ENCODE measurements at places on chromosomes 7 and 10.
A peak's percentile ranks its signal among the peaks of the same experiment; 100 is the strongest.

DNA sequence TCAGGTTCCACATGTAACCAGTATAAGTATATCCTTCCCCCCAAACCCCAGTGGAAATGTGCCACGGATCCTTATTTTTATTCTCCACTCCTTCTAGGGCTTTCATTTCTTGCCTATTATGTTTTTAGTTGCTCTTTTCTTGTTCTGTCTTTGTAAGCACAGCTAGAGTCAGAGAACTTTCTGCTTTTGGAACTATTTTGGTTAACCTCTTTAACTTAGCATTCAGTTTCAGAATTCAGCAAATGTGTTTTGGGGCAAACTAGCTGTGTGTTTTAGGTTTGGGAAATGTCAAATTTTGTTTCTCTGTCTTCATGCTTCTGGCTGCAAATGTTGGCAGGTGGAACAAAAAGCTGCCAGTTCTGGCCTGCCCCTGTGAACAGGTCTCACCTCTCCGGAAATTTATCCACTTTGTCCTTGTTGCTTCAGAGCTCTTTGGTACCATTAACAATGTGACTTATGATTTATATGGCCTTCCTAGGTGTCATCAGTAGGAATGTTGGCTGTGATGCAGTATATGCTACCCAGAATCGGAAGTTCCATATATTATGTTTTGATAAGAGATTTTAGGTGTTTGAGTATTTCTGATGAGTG lies 156.1 kb downstream of the ADK start:
- no peak for DNase-seq

DNA sequence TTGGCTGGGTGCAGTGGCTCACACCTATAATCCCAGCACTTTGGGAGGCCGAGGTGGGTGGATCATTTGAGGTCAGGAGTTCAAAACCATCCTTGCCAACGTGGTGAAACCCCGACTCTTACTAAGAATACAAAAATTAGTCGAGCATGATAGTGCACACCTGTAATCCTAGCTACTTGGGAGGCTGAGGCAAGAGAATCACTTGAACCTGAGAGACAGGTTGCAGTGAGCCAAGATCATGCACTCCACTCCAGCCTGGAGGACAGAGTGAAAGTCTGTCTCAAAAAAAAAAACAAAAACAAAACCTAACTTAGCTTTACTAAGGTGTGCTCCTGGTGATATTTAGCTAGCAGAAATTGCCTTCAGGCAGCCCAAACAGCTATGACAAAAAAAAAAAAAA lies 24.3 kb upstream of the VDAC2 start:
- DNase-seq = no peak

GRCh38 chr7:30206491-30206890 lies 71.7 kb downstream of the MTURN start:
- peak; percentile 42 for DNase-seq

DNA sequence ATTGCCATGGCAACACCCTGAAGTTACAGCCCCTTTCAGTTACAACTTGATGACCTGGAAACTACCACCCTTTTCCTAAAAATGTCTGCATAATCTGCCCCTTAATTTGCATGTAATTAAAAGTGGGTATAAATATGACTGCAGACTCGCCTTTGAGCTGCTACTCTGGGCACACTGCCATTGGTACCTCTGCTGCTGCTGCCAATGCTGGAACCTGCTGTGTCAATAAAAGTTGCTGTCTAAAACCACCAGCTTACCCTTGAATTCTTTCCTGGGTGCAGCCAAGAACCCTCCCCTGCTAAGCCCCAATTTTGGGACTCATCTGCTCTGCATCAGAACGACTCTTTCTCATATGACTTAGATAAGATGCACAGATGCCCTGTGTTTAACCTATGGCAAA lies 10.2 kb upstream of the FRA10AC1 start:
- no peak for DNase-seq

- no peak for DNase-seq
Measured at GRCh38 chr7:38682606-38683005, 51.4 kb upstream of the AMPH start.

GRCh38 chr10:124106241-124106879 lies 13.0 kb upstream of the CHST15 start:
- peak; percentile 20 for DNase-seq

GRCh38 chr10:77097625-77098024 lies 540.0 kb downstream of the KCNMA1 start:
- no peak for DNase-seq

DNA sequence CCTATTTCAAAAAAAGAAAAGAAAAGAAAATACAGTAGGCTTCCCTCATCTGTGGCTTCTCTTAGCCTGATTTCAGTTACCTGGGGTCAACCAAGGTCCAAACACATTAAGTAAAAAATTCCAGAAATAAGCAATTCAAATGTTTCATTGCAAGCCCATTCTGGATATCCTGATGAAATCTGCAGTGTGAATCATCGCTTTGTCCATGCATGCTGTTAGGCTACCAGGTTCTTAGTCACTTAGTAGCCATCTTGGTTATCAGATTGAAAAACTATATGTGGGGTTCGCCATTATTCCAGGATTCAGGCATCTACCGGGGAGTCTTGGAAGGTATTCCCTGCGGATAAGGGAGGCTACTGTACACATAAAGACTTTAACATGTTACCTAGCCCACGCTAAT lies 991 bp upstream of the FAM204A start:
- DNase-seq = peak; percentile 13

GRCh38 chr7:46581268-46581667 lies 660.2 kb upstream of the IGFBP3 start:
- DNase-seq = peak; percentile 90

GRCh38 chr7:108603656-108604306 lies 34.1 kb downstream of the DNAJB9 start:
- DNase-seq = no peak

- no peak for DNase-seq
Measured at GRCh38 chr10:80619036-80619435, 81.3 kb downstream of the SH2D4B start.

DNA sequence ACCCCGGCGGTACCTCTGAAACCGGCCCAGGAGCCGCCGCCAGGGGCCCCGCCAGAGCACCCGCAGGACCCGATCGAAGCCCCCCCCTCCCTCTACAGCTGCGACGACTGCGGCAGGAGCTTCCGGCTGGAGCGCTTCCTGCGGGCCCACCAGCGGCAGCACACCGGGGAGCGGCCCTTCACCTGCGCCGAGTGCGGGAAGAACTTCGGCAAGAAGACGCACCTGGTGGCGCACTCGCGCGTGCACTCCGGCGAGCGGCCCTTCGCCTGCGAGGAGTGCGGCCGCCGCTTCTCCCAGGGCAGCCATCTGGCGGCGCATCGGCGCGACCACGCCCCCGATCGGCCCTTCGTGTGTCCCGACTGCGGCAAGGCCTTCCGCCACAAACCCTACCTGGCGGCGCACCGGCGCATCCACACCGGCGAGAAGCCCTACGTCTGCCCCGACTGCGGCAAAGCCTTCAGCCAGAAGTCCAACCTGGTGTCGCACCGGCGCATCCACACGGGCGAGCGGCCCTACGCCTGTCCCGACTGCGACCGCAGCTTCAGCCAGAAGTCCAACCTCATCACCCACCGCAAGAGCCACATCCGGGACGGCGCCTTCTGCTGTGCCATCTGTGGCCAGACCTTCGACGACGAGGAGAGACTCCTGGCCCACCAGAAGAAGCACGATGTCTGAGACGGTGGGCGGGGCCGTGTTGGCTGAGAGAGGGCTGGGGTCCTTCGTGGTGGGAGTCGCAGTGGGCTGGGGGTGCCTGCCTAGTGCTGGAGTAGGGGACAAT lies 3.8 kb downstream of the REPIN1 start:
- DNase-seq = no peak

DNA sequence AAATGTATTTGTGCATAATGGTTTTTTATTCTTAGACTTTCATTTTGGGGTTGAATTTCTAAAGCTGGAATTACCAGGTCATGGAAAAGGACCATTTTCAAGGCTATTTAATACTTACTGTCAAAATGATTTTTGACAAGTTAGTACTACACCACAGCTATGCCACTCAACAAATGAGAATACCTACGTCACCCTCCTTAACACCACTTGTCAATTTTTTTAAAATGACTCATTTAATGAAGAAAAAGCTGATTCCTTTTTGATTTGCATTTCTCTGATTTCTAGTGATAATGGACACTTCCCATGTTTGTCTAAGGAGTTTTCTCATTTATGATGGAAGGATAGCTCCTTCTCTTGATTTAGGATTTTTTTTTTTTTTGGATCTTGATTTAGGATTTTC lies 63.3 kb downstream of the VSTM4 start:
- DNase-seq = no peak

GRCh38 chr10:18044976-18045720 lies 93.4 kb downstream of the SLC39A12 start:
- DNase-seq = peak; percentile 83

GRCh38 chr10:34576797-34577196 lies 238.3 kb downstream of the PARD3 start:
- DNase-seq = no peak

GRCh38 chr7:14886533-14886932 lies 16.0 kb downstream of the DGKB start:
- no peak for DNase-seq

GRCh38 chr7:139355320-139355719 lies 4.4 kb upstream of the LUC7L2 start:
- no peak for DNase-seq

- no peak for DNase-seq
Measured at GRCh38 chr10:44177610-44178009, 207.3 kb downstream of the CXCL12 start.

GRCh38 chr7:155803418-155804376 lies 8.6 kb downstream of the SHH start:
- DNase-seq = peak; percentile 21

DNA sequence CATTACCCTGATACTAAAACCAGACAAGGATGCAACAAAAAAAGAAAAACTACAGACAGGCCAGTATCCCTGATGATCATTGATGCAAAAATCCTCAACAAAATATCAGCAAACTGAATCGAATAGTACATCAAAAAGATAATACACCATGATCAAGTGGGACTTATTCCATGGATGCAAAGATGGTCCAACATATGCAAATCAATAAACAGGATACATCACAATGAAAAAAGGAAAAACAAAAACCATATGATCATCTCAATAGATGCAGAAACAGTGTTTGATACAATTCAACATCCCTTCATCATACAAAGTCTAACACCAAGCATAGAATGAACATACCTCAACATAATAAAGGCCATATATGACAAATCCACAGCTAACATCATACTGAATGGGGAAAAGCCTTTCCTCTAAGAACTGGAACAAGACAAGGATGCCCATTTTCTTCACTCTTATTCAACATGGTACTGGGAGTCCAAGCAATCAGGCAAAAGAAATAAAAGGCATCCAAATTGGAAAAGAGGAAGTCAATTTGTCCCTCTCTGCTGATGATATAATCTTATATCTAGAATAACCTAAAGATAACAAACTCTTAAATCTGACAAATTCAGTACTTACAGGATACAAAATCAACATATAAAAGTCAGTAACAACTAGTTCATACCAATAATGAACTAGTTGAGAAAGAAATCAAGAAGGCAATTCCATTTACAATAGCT lies 48.8 kb upstream of the ASAH2 start:
- no peak for DNase-seq

GRCh38 chr7:109206196-109206595 lies 636.5 kb downstream of the DNAJB9 start:
- no peak for DNase-seq

DNA sequence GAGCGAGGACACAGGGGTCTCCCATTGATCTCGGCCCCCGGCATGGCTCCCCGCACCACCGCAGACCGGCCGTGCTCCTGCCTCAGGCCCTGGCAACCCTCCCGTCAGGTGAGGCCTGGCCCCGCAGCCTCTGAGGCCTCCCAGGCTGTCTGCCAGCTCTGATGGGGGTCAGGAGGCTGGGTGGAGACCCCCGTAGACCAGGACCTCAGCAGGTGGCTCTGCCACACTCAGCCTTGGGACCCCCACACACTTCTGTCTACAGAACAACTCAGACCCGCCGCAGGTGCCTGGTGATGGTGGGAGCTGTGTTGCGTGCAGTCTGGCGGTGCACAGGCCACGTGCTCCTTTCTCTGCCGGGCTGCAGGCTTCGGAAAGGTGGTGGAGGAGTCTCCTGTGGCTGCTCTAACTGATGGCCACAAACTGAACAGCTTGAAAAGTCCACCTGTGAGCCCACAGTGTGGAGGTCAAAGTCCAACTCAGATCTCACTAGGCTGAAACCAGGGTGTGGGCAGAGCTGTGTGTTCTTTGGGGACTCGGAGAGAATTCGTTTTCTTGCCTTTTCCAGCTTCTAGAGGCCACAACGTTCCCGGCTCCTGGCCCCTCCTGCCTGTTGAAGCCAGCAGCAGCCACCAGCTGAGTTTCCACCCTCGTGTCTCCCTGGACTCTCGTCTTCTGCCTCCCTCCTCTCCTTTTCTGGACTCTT lies 62.5 kb downstream of the PWWP2B start:
- DNase-seq = no peak

DNA sequence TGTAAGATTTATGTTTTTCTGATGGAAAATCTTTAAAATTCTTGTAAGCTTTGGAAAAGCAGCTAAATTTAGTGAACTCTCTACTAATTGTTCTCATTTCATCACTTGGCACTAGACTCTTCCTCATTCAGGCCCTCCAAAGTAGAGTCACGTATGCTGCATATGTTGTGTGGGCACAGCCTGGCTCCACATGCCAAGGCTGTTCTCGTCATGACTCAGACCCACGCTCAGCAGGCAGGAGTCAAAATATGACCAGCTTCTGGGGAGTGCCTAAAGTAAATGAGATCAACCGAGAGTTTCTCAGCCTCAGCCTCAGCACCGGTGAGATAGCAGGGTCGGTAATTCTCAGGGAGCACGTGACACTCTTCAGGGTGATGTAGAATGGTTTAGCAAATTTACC lies 1672.9 kb downstream of the REEP3 start:
- peak; percentile 87 for DNase-seq

DNA sequence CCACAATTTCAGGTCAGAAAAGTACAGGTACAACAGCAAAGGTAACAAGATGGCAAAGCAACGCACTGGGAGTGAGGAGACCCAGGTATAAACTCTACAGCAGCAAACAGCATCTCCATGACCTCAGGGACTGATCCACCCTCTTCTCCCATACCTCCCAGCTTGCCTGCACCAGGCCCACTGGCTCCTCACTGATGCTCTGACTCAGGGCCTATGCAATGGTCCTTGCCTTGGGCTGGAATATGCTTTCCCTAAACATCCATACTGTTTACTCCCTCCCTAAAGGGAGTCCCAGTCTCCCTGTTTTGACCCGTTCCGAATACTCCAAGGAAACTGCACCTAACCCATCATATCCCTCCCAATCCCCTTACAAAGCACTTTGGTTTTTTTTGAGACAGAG lies 60.4 kb downstream of the UPF2 start:
- DNase-seq = no peak

- DNase-seq = peak; percentile 67
Measured at GRCh38 chr10:20767028-20767427, 130.1 kb downstream of the NEBL start.

GRCh38 chr10:43083764-43084163 lies 6.9 kb downstream of the RET start:
- DNase-seq = no peak

DNA sequence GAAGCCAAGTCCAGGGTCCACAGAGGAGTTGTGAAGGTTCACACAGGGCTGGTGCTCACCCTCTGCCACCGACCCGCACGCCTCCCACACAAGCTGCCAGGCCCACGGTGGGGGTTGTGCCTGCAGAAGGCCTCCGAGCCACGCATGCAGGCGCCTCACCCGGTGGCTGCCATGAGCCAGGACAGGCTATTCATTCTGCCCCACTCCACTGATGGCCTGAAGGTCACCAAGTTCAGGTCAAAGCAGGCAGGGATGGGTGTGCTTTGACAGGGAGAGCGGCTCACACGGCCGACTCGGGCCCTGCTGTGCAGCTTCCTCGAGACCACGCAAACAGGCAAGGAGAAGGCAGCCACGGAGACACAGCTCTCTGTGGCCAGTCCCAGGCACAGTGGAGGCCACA lies 143.9 kb downstream of the MAD1L1 start:
- no peak for DNase-seq

Data from fibroblast of skin of scalp (primary cell).